Frontal cortex (tissue), 4 donors: ENCODE measurements at places on chromosomes 1 and 21.

DNA sequence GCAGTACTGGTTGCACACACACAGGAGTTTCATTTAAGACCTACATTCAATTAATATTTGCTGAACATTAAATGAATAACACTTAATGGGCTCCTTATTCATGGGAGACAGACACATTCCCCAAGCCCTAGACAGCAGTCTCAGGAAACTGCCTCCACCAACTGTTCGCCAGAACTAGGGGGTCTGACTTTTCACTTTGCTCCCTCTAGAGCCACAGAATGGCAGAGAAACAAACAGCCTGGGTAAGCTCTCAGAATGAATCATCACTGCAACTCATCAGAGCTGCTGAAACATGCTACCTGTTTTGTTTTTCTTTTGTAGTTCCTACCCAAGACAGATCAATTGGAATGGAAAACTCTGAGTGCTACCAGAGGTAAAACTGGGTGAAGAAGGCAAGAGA lies 31.7 kb downstream of the ELK4 start:
- no peak for DNase-seq

GRCh38 chr1:1613509-1614082 lies 1.7 kb upstream of the MIB2 start:
- DNase-seq: no peak

DNA sequence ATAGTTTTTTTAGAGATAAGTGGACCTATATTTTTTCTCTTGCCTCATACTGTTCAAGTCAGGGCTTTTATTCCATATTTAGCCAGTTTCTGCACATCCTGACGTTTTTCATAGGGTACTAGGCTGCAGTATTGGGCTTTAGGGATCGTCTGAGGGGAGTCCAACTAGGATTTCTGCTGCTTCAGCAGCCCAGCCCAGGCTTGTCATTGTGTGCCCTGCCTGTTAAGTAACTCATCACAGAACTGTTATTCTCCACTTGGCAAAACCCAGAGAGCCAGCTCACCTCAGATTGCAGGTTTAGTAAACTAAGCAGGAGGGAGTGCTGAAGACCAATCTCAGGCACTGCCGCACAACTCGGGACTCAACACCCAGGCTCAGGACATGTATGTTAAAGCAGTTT lies 2.8 kb downstream of the GALNT2 start:
- DNase-seq: no peak

- no peak for DNase-seq
Observed at GRCh38 chr1:113321771-113322387, 68.4 kb upstream of the MAGI3 start.

GRCh38 chr1:219959540-219960203 lies 31.3 kb upstream of the SLC30A10 start:
- DNase-seq: no peak

- DNase-seq: no peak
Observed at GRCh38 chr1:30612536-30613065, 110.8 kb downstream of the MATN1 start.

DNA sequence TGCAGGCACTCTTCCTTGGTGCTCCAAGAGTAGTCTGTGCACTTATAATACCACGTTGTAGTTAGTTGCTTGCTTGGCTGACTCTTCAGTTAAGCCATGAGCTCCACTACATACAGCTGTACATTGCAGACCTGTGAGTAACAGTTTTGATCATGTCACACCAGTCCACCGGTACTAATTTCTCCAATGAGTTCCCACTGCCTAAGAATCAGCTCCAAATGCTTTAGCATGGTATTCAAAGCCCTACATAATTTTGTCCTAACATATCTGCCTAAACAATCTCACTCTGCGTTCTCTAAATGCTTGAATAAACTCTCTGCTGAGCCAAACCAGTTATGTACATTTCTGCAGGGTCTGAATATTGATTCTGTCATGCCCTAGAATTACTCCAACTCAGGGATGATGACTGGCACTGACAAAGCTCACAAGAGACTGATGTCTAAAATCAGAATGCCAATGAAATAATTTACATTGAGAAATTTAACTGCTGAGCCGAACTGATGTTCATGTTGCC lies 200.7 kb downstream of the LHX8 start:
- DNase-seq: no peak

- no peak for DNase-seq
Observed at GRCh38 chr1:204286831-204287421, 72.8 kb downstream of the PLEKHA6 start.

DNA sequence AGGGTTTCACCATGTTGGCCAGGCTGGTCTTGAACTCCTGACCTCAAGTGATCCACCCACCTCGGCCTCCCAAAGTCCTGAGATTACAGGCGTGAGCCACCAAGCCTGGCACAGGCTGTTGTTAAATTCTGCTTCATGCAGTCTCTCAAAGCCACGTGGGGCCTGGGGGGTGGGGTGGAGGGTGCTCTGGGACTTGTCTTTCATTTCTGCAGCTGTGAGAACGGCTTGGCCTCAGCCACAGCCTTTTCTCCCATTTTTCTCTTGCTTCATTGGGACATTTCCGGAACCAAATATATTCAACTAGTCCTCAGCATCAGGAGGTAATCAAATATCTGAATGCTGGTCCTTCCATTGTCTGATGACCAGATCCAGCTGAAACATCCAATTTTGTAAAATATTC lies 27.6 kb upstream of the KCNE2 start:
- no peak for DNase-seq

DNA sequence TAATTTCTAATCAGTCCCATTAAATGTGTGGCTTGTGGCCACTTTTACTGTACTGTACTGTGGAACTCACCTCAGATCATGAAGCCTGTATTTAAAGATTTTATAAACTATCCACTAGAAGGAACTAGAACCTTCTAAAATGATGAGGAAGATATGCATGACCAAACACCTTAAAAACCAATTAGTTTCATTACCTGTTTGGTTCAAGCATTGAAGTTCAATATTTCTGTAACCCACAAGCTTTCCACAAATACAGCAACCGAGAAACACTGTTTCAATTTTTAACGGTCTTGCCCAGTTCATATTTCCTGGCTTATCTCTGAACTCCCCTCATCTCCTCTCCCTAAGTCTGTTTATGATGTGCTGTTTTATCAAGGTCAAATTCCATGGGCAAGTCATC lies 264.3 kb upstream of the PLD5 start:
- no peak for DNase-seq

GRCh38 chr1:11657654-11658053 lies 3.0 kb downstream of the FBXO44 start:
- DNase-seq: no peak

DNA sequence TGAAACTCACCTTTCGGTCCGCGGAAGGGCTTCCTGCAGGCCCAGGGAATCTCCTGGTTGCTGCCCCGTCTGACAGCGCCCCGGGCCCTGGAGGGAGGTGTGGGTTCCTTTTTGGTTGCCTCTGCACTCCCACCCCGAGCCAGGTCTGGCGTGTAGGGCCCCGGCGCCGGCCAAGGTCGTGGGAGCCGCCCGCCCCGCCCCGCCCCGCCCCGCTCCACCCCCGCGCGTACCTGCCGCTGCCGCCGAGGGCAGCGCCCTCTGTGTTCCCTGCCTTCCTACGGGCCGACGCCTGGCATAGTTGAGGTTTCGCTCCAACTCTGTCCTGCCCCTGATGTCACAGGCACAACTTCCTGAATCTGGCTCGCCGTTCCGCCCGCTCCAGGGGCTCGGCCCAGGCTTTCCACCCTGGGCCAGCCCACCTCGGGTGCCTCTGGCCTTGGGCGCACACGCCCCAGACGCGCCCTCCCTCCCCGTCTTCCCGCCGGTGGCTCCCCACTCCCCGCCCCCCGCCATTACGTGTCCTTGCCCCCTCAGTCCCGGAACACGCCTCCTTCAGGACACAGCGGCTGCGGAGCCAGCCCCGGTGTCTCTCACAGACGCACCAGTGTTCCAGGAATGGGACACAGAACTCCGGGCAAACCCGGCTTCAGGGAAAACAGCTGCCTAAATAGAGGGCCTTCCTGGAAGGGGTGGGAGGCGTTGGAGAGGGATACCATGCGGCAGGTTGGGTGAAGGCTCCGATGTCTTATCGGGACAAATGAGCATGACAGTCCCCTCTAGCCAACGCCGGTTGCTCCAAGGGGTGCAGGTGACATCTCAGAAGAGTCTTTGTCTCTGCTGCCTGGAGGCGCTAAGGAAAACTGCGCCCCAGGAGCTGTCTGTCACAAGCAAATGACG lies at the start of gene KIAA0040:
KIAA0040 (minus strand) TSS at position 147 of the 897 bp plus-strand sequence. CDS start 31,763 bp downstream, outside the sequence.
- DNase-seq: peak; percentile 57

GRCh38 chr1:239879321-239880170 lies 212.1 kb upstream of the FMN2 start:
- no peak for DNase-seq

- DNase-seq: no peak
Observed at GRCh38 chr1:196685506-196685905, 33.7 kb downstream of the CFH start.

- no peak for DNase-seq
Observed at GRCh38 chr1:91621907-91622306, 121.3 kb downstream of the CDC7 start.

- no peak for DNase-seq
Observed at GRCh38 chr1:170241266-170241851, 95.6 kb downstream of the NTMT2 start.

- no peak for DNase-seq
Observed at GRCh38 chr21:33249331-33250002, 16.7 kb upstream of the IL10RB start.

- DNase-seq: no peak
Observed at GRCh38 chr1:233662575-233663304, 48.8 kb downstream of the KCNK1 start.

DNA sequence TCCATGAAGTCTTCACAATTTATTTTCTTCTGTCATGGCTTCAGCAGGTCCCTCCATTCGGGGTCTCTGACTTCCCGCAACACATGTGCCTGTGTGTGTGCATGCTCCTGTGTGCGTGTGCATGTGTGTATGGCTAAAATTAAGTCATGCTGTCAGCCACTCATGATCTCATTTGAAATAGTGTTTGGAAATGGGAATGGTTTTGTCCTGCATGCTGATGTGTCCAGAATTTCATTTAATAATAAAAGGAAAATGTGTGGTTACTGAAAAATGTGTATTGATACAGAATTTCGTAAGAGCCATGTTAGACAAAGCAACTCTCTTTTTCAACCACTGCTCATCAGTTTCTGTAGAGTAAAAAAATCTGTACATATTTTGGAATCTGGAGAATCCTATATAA lies 123.8 kb upstream of the PRDX6 start:
- no peak for DNase-seq

- DNase-seq: no peak
Observed at GRCh38 chr1:44110916-44111315, 7.7 kb upstream of the KLF17 start.

DNA sequence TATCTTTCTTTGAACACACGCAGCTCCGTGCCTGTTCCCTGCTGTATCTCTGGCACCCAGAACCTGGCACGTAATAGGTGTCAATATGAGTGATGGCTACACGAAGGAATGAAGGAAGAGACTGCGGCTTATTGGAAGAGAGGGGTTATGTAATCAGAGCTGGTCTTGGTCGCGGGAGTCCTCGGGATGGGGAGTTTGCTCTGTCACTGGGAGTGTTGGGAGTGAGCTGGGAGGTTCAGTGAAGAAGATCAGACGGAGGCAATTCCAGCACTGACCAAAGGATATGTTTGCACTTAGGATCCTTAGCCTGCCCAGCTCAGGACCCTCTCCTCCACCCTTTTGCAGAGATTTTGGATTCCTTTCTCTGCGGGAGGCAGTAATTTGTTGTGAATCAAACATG lies 709.1 kb downstream of the PTPRU start:
- no peak for DNase-seq

DNA sequence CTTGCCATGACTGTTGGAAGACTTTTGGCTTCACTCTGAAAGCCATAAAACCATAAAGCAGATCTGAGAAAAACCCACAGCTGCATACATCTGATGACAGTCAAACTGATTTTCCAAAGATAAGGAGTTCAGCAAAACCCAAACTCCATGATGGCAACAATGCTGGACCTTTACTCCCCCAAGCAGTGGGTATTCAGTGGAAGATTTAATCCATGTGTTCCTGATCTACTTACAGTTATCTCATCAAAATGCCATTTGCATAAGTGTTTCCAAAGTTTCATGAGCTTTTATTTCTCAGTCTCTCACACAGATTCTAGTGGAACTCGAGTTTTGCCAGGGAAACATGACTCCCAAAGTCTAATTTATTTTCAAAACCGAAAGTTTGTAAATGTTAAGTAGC lies 184.9 kb downstream of the ZC3H11B start:
- DNase-seq: no peak

DNA sequence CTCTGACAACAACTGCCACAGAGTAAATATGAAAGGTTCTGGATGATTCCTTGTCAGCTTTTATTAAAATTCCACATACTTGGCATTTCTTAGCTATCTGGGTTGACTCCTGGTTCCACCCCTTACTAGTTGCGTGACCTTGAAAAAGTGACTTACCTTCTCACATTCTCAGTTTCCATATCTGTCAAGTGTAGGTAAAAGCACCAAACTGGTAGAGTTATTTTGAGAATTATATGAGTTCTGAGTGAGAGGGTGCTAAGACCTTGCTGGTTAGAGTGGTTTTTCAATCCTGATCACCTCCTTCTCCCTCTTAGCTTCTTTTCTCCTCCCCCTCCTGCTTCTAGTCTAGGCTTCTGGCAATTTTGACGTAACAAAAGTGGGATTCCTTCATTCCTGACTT lies 83.4 kb upstream of the ABCD3 start:
- no peak for DNase-seq
